ENCODE measurements at places on chromosomes 3 and 15.

DNA sequence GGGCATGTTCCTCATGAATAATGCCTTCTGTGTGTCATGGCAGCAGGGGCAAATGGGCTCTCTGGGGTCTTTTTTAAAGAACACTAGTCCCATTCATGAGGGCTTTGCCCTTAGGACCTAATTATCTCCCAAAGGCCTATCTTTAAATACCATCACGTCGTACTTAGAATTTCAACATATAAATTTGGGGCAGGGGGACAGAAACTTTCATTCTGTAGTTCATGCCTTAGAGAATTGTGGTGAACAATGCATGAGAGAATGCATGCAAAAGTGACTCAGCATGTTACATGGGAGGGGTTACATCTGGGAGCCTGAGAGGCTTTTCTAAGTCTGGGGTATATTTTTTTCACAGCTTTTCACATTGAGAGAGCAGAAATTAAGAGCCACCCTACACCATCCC lies 208.5 kb upstream of the ROPN1 start:
- DNase-seq: no peak

GRCh38 chr3:113626503-113627371 lies 69.7 kb downstream of the USF3 start:
- DNase-seq: peak; percentile 32

- no peak for DNase-seq
Measured at GRCh38 chr3:140249188-140249587, 314.2 kb downstream of the CLSTN2 start.

DNA sequence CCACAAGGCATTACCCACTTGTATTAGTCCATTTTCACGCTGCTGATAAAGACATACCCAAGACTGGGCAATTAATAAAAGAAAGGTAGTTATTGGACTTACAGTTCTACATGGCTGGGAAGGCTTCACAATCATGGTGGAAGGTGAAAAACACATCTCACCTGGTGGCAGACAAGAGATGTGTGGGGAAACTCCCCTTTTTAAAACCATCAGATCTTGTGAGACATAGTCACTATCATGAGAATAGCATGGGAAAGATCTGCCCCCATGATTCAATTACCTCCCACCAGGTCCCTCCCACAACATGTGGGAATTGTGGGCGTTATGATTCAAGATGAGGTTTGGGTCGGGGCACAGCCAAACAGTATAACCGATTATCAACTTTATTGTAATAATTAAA lies 17.0 kb upstream of the CMC1 start:
- no peak for DNase-seq
